Cortex of kidney (tissue), 1 donor: ENCODE measurements at places on chromosomes 12 and 14.

GRCh38 chr12:93115646-93116045 lies 186.6 kb upstream of the EEA1 start:
- no peak for DNase-seq

DNA sequence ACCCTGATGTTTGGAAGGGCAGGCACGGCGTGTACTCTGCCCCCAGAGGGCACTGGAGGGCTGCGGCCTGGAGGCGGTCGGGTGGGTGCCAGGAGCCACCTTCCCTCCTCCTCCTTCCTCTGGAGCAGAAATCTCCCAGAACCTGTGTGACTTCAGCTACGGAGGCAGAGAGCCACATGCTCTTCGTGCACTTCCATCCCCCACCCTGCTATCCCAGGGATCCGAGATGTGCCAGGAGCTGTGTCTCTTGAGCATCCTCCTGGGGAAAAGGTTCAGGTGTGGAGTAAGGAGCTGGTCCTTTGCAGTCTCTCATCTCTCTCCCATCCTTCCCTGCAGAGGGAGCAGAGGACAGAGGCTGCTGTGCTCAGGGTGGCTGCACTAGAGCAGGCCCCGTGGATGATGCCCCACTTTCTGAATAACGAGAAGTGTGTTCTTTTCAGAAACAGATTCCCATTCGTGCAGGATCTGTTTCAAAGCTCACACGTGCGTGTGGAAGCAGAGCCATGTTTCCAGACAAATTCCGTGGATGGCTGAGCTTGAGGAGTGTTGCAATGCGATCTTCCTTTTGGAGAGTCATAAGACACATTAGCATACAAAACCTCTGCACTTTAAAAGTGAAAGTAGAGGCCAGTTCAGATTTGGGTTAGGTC lies 162.9 kb downstream of the ADGRD1 start:
- DNase-seq: no peak

DNA sequence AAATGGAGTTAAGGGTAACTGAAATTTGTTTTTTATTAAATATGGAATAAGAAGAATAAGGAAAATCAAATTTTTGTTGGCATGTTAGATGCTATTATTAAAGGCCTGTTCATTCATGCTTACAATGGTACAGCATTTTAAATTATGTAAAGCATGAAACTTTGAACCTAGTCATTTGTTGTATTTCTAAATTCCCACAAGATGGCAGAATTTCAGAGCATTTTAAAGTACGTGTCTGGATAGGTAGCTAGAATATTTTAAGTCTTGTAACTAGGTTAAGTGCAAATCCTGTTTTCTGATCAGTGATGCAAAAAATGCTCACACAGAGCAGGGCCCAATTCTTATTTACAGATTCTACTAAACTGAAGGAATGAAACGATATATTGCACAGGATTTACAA lies 585.6 kb upstream of the MIS18BP1 start:
- DNase-seq: no peak

DNA sequence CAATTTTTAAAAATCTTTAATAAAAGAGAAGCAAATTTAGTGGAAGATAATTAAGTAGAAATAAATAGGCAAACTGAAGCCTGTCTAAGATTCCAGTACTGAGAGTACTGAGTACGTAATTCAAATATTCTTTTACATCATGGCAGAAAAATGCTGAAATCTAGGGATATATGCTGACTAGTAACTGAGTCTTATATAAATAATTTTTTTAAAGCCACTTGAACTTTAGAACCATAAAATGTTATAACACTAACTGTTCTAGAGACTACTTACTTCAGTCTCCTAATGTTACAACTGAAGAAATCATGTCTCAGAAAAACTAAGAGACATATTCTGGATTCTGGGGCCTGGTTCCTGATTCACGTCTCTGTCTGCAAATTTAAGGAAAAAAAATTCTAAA lies 230.6 kb upstream of the PLEKHG7 start:
- DNase-seq: no peak

DNA sequence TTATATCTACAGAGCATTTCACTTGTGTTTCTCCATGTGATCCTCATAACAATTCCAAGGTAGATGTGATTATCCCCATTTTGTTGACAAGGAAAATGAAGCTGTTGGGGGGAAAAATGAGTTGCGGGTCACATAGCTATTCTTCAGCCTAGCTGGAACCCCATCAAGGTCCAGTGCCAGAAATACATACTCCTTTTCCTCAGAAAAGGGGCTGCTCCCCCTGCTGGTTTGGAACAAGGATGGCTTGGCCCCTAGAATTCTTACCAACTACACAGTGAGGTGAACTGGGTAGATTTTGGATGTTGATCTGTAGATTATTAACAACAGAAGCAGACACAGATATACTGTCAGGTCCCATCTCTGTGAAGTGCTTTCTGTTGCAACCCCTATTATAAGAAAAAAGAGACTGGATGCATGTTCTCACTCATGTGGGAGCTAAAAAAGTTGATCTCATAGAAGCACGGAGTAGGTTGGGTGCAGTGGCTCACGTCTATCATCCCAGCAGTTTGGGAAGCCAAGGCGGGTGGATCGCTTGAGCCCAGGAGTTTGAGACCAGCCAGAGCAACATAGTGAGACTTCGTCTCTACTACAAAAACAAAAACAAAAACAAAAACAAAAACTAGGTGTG lies 8.9 kb downstream of the IKZF4 start:
- no peak for DNase-seq

- DNase-seq: no peak
Observed at GRCh38 chr12:62191491-62192179, 68.6 kb upstream of the USP15 start.

GRCh38 chr12:116455540-116456329 lies 103.4 kb upstream of the MAP1LC3B2 start:
- DNase-seq: no peak
